ENCODE measurements at places on chromosomes 2 and 18.

GRCh38 chr2:116988303-116988702, 826.2 kb upstream of the DDX18 start:
- no peak for DNase-seq

- DNase-seq: no peak
Measured at GRCh38 chr2:136137982-136138381, 20.0 kb upstream of the CXCR4 start.

DNA sequence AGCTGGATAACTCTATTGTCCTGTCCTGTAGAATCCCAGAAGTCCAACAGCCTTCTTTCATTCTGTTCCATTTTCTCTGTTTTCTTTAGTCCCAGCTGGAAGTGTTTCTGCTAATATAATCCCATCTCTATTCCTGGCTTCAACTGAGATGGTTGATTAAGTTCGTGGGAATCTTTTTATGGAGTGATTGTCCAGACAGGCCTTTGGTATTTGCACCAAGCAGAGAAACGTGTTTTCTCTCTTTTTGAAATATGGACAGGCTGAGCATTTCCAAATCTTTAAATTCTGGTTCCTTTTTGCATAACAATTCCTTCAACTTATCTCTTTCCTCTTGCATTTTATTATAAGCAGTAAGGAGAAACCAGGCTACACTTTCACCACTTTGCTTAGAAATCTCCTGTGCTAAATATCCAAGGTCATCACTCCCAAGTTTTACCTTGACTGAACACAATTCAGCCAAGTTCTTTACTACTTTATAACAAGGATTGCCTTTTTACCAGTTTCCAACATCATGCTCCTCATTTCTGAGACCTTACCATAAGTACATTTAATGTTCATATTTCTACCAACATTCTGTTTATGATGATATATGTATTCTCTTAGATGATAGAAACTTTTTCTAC, 108.8 kb downstream of the ZFP36L2 start:
- DNase-seq: no peak

DNA sequence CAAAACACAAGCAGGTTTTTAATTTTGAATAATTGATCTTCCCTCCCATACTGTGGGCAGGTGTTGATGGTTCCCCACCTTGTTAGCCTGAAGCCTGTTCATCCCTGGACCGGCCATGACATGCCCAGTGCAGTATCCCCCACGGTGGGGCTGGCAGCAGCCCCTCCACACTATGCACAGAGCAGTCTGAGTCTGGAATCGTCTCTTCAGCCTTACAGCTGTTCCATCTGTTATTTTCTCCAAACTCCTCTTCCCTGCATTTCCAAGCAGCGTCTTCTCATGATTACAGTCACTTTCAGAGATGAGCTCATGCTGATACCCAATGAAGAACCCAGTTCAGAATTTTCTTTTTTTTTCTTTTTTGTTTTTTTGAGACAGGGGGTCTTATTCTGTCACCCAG, 68.2 kb downstream of the ADI1 start:
- DNase-seq: no peak

DNA sequence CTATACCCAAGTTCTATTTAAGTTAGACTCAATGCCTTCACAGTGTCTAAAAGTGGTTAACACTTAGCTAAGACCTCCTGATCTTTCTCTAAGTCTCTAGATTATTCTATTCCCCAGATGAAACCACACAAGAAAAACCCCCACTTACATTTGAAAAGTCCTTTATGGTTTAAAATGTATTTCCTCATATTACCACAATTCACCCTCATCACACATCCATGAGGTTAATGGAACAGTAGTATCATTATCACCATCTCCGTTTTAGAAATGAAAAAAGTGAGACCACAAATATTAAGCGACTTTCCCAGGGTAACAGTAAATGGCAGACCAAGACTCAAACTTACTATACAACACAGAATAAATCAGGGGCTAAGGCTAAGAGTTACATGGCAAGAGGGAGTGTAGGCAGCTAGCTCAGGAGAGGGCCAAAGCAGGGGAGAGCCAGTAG, 28.6 kb downstream of the EPG5 start:
- no peak for DNase-seq
